ENCODE measurements at places on chromosomes 13 and 19. TPM values are rescaled to one million over a fixed set of nuclear protein-coding genes. Genes with fewer than 3 reads are reported as not detected.

- peak; percentile 66 for DNase-seq
Measured at GRCh38 chr13:97141564-97142005, 80.5 kb upstream of the MBNL2 start.

Gene CEACAM4
- polyA plus RNA-seq, result 1.6 TPM

Gene EXOC3L2
- 6.9 TPM for polyA plus RNA-seq

Gene PSG5
- polyA plus RNA-seq, result not detected

Gene RAP2A
- polyA plus RNA-seq, result 11.7 TPM

Gene FBXO27
- polyA plus RNA-seq, result 8.8 TPM
